Activated CD4-positive, alpha-beta T cell treated with anti-CD3 and anti-CD28 coated beads for 36 hours (primary cell): ENCODE measurements at places on chromosomes 7 and 10.

DNA sequence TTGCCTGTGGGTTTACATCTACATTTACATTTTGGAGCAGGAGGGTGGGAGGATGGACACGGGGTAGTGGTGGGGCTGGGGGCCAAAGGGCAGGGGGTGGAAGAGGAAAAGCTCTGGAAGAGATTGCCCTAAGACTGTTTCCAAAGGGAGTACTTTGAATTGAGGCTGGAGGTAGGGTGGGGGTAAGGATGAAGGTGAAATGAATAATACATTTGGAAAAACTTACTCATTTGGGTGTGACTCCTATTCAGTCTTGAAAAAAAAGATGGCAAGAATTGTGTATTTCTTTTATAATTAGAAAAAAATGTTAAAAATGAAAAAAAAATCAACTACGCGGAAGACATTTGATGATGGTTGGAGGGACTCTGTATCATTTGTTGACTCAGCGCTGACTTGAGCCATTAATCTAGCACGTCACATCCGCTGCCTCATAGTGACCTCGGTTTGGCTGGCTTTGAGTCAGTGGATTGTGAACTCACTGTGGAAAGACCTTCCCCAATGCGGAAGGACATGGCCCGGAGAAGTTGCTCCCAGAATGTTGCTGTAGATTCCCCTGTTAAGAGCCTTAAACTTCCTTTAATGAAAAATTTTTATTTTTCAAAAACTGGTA, 2.8 kb downstream of the FAM180A start:
- DNase-seq = no peak

DNA sequence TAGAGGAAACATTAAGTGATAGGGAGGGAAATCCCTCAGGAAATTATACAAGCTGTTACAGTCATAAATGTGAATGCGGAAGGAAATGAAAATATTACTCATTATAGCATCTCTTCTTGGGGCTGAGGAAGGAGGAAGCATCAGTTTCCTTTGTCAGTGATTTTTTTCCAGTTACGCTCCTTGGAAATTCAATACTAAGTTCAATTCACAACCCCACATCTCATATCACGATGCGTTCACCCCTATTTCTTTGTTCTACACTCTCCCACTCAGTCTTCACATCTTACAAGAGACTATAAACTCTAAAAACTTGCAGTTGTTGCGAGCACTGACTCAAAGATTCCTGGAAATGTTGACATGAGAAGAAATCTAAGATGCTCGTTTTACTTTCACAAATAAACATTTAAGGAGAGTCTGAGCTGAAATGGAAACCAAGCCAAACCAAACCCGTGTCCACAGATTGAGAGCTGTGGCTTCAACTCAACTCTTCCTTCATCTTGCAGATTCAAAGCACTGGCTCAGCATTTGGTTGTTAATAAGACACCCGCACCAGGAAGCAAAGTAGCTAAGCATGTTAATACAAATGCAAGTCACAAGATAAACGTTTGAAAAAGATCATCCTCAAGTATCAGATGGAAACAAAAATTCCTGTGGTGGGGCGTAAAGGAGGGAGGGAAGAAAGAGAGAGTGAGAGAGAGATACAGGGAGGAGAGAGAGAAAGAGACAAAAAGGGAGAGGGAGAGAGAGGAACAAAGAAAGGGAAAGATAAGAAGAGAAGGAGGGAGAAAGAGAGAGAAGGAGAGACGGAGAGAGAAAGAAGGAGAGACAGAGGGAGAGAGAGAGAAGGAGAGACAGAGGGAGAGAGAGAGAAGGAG, 150.0 kb upstream of the RSU1 start:
- peak; percentile 49 for DNase-seq

GRCh38 chr7:55022002-55022985, 3.5 kb downstream of the EGFR start:
- no peak for DNase-seq

- DNase-seq = peak; percentile 21
Observed at GRCh38 chr7:114086537-114086913, 167.7 kb upstream of the PPP1R3A start.

DNA sequence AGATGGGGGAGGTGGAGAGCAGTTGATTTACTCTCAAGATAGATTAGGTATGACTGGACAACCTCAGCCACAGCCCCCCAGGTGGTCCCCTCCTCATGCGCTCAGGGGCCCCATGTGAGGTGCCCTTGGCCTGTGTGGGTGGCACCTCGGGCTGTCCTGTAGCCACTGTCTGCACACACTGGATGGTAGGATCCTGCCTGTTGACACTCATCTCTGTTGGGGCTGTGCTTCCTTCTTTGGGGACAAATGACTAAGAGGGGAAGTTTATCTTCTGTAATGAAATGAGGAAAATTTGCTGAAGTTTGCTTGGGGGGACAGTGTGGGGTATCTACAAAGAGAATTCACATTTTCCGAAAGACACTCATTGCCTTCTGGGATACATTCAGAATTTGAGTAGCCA, 53.6 kb upstream of the ANTXRL start:
- no peak for DNase-seq

DNA sequence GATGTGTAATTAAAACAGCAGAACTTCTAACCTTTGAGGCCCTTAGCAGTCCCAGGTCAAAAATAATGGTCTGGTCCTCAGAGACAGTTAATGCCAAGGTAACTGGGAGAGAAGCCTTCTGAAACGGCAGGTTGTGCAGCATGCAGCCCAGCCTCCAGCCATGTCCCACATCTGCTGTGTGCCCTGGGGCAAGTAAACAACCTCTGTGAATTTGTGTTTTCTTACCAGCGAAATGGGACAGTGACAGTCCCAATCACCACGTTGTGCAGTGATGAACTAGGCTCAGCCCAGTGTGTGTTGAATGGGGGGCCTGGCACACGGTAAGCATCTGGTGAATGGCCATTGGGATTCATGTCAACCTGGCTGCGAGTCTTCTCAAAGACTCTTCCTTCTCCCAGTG, 61.2 kb downstream of the EMX2 start:
- no peak for DNase-seq
